ENCODE measurements at places on chromosomes 12 and 14. TPM values are rescaled to one million over a fixed set of nuclear protein-coding genes. Genes with fewer than 3 reads are reported as not detected.
A peak's percentile ranks its signal among the peaks of the same experiment; 100 is the strongest.

GRCh38 chr12:75317784-75318183 lies 12.3 kb downstream of the CAPS2 start:
- no peak for DNase-seq

- no peak for DNase-seq
Measured at GRCh38 chr12:6340032-6340638, 1.7 kb downstream of the TNFRSF1A start.

DNA sequence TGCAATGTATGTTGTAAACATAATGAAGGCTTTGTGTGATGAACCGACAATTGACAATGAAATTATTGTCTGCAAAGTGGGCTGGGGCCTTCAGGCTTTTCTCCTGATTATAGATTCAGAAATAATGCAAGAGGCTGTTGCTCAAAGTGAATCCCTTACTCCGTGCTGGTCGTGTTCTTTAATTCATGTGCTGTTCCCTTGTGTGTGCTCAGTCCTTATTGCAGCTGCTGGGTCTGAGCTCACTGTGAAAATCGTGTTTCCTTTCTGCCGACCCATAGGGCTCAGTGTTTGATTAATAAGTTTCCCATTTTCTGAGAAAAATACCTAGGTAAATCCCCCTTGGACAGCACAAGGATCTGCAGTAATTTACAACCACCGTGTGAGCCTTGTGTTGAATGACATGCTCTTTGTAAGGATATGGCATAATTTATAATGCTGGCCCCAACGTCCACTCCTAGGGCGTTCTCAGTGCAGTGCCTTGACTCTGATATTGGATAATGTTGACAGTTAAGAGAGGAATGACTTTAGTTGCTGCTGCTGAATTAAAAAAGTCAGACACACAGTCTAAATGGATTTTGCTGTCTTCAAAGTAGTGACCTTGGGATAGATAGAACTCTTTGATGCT lies 81.6 kb downstream of the RGS6 start:
- no peak for DNase-seq

GRCh38 chr12:6277982-6278438 lies 32.5 kb upstream of the PLEKHG6 start:
- peak; percentile 52 for DNase-seq

The PMCH gene
- not detected for total RNA-seq

DNA sequence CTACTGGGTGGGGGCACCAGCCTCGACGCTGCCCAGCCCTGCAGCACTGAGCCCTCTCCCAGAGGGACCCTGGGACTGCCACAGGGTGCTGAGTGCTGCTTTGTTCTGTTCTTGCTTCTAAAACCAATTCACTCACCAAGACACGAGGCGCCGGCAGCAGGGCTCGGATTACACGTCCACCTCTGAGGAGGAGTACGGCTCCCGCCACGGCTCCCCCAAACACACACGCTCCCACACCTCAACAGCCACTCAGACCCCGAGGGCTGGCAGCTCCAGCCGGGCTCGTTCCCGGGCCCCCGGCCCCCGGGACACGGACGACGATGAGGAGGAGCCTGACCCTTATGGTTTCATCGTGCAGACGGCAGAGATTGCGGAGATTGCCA lies 24.3 kb downstream of the CEP170B start:
- DNase-seq: peak; percentile 32

DNA sequence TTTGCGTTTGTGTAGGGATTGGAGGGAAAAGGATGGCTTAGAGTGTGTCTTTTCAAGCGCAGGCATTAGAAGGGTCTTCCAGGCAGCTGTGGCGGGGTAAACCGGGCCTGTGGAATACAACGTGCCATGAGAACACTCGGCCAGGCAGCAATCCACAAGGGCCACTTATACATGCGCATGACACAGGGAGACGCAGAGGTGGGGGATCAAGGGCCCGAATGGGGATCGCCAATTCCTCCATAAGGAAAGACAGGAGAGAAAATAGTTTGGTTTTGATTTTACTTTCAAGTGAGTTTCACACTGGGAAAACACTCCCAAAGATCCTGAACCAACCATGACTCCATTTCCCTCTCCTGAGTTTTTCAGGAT lies 71.6 kb downstream of the SPRING1 start:
- no peak for DNase-seq

DNA sequence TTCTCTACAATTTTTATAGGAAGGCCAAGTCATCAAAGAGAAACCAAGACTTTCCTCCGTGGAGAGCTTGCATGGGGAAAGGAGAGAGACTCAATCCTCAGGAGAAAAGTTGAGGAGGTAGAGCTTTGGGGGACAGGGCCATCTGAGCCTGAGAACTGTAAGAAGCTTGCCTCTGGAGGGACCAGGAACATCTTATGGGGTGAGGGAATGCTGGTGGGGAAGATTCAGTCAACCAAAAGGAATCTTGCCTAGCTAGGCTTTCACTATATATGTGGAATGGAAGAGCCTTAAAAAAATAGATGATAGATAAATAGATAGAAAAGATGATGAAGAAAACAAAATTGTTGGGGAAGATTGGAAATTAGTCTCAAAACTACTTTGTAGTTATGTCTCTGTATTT lies 63.5 kb downstream of the DYRK2 start:
- DNase-seq: no peak

The CEBPE gene
- total RNA-seq: not detected

The DTX1 gene
- total RNA-seq: 1.6 TPM

- DNase-seq: no peak
Measured at GRCh38 chr14:80385336-80385735, 174.0 kb upstream of the DIO2 start.

DNA sequence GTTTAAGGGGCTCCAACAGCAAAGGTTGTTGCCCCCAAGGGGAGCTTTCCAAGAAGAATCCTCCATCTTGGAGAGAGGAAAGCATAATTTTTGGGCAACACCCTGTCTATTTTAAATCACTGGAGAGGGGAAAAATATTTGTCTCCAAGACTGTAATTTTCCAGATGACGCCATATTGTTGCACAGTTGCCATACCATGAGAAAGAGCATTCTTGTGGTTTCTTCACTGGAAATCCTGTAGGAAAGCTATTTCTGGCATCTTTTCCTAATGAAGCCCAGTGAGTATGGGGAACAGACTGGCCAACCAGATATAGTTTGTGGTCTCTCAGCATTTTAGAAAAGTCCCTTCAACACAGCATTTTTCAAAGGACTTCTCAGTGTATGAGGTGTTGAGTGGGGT lies 88.1 kb upstream of the MANSC4 start:
- DNase-seq: no peak

The HECTD1 gene
- total RNA-seq: 145 TPM

The TDRD9 gene
- 2.7 TPM for total RNA-seq

- no peak for DNase-seq
Measured at GRCh38 chr14:61211476-61212255, 69.5 kb downstream of the TMEM30B start.

The PTMS gene
- 108 TPM for total RNA-seq

GRCh38 chr14:38143170-38143569 lies 64.5 kb upstream of the SSTR1 start:
- no peak for DNase-seq

DNA sequence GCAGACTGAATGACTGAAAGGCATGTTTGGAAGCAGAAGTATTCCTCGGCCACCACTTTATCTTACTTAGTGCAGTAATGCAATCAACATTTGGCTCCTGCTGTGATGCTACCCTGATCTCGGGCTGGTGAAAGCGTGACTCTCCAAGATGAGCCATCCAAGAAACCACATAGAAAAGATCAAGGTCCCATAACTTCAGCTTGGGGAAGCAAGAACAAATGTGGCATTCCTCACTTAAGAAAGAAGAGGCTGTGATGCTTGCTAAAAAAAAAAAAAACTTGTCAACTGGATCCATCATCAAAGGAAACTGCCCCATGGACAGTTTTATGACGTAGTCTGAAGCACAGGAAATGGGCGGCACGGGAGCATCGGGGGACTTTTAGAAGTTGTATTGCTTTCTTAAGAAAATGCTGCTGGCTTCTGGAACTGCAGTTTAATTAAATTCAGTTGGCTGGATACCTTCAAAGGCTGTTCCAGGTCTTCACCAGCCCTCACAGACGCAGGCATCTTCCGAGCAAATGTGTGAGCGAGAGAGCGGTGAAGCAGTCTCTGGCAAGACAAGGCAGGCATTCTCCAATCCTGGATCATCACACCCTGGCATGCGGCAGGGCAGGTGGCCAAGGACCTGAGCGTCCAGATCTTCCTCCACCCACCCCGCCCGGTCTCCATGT lies 38.2 kb upstream of the MAP1LC3B2 start:
- no peak for DNase-seq

DNA sequence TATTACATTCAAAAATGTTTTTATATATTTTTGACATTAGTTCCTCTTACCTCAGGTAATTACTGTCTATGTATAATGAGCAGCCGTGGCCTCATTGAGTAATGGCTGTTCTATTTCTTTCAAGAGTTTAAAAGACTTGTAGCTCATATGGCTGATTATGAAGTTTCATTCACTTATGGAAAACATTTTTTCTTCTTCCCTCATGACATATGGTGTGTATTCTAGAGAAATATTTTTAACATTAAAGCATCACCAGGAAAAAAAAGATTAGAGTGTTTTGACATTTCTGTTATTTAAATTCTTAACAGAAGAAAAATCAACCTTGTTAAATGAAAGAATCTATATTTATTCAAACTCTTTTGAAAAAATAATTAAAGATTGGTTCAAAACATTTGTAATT lies 422.4 kb downstream of the TMEM117 start:
- no peak for DNase-seq

DNA sequence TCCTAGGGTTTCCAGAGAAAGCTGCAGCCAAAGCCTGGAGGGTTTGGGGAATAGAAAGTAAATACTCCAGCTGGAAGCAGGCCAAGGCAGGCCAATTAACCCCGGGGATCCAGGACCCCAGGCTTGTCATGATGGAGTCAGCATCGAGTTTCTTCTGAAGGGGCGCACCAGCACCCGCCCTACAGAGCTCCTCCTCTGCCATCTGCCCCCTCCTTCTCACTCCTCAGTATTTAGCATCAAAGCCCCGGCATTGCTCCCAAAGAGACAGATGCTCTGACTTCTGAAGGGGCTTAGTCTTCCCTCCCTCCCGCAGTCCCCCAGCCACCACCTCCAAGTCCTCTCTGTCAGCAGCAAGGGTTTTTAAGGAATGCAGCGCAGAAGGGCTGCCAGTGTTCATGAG lies 285.1 kb upstream of the NOS1 start:
- no peak for DNase-seq

- no peak for DNase-seq
Measured at GRCh38 chr14:80109055-80109454, 102.2 kb downstream of the DIO2 start.

The NGB gene
- total RNA-seq: not detected

- DNase-seq: no peak
Measured at GRCh38 chr14:92225731-92226130, 97.2 kb upstream of the SLC24A4 start.

DNA sequence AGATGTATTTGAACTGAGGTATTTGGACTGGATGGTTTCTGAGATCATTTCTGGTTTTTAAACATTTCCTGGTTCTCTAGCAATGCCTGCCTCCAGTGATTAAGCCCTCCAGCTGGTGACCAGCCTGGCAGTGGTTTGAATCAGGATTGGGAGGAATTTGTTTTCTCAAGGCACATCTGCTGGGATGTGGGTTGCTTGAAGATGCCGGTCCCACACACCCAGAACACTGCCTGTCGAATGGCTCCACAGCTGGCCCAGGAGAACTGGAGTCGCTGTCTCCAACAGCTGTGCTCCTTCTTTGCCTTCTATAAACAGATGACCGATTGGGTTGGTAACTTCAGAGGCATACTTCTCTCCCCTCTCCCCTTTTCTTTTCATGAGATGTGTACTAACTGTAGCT lies 258.0 kb upstream of the DDHD1 start:
- peak; percentile 36 for DNase-seq

The GPN3 gene
- total RNA-seq: 28.1 TPM

DNA sequence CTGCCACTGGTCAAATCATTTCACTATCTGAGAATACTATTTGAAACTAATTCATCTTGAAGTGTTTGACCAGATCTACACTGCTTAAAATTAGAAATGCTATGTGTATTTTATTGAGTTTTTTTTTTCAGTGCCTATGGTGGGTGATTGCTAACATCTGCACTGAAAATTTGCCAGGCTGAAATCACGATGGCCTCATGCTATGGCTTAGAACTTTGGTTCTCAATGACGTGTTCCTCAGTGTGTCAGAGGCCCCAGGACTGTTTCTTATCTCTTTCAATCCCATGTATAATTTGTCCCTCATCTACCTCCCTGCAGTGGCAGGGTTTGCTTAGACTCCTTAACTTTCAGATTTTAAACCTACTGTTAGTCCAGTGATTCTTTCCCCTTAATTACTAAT lies 36.2 kb upstream of the NKX2-8 start:
- no peak for DNase-seq

DNA sequence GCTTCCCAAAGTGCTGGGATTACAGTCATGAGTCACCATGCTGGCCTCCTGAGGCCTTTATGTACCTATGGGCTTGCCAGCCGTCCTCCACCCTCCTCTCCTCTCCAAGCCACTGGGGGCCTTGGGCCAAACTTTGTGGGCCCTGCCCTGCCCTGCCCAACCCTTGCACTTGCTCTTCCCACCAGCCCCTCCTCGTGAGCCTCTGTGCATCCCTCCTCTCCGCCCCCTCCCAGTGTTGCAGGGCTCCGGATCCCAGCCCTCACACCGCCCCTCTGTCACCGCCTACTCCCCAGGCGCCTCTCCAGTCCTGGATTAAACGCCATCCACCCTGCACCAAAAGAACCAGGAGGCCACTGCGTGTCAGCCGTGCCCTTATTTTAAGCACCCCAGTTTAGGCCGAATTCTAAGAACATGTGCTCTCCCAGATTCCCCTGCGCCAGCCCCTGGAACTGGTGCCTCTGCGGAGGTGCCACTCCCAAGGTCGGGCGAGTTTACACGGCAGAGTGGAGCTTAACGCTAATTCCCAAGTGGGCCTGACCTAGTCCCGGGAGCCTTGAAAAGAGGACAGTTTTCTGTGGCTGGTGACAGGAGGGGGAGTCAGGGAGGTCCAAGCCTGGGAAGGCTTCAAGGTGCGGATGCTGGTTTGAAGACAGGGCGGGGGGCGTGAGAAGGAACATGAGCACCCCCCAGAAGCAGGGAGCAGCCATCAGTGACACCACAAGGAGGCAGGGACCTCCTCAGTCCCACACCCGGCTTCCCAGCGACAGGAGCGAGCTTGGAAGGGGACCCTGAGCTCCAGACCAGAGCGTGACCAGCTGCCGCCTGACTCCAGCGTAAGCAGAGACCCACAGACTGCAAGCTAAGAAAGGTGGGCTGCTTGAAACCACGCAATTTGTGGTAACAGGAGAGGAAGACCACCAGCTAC lies 21.2 kb upstream of the CDCA4 start:
- no peak for DNase-seq

The PTPRO gene
- total RNA-seq: 0.91 TPM
